GM04503 (cell line): ENCODE measurements at places on chromosomes 7 and 10.
A peak's percentile ranks its signal among the peaks of the same experiment; 100 is the strongest.

- DNase-seq: no peak
These were observed 59.8 kb downstream of the GSDME start for GRCh38 chr7:24697416-24697815.

- DNase-seq: no peak
These were observed 117.0 kb downstream of the AASS start for GRCh38 chr7:122027058-122027457.

GRCh38 chr10:24556126-24556749 lies 167.4 kb downstream of the ARHGAP21 start:
- DNase-seq: no peak

- DNase-seq: no peak
These were observed 17.6 kb downstream of the ANXA11 start for GRCh38 chr10:80187465-80188409.

DNA sequence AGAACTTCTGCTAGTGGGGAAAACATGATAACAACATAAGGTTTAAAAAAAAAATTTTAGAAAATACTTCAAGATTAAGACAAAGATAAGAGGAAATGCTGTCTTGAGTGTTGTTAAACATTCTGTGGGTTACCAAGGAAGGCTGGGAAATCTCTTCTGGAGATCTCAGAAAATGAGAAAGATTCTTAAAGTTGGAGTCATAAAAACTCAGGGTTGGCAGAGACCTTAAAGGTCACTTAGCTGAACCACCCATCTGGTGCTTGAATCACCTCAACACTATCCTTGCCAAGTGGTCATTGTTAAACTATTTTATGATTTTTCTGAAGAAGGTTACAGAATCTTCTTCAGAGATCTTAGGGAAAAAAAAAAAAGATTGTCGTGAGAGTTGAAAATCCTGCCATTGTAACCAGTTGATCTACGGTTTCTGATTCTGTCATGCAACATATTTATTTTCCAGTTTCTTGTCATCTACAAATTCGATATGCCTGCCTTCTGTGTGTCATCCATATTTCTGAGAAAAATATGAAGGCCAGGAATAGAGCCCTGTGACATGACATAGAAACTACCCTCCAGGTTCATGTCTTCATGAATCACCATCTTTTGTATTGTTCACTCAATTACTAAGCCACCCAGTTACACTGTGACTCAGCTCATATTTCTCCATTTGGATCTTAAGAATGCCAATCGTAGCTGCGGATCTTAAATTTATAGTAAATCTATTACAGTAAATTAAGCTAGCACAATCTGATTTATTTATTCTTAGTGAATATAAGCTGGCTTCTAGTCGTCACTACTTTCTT lies 179.2 kb downstream of the ST7 start:
- peak; percentile 95 for DNase-seq

DNA sequence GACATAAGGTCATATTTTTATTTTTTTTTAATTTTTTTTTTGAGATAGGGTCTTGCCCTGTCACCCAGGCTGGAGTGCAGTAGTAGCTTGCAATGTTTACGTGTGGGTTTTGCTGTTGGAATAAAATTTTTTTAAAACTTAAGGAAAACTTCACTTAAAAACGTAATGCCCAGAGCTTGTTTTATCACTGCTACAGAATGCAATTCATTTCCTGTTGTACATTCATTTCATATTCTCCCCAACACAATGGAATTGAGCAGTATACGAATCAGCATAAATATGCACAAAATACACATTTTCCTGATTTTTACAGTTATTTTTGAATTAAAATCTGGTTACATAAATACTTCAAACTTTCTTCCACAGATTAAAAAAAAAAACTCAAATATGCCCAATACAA lies 40.3 kb downstream of the RSU1 start:
- no peak for DNase-seq

GRCh38 chr7:157985636-157986035 lies 602.0 kb downstream of the PTPRN2 start:
- no peak for DNase-seq

GRCh38 chr7:40475681-40475982 lies 340.8 kb downstream of the SUGCT start:
- no peak for DNase-seq

DNA sequence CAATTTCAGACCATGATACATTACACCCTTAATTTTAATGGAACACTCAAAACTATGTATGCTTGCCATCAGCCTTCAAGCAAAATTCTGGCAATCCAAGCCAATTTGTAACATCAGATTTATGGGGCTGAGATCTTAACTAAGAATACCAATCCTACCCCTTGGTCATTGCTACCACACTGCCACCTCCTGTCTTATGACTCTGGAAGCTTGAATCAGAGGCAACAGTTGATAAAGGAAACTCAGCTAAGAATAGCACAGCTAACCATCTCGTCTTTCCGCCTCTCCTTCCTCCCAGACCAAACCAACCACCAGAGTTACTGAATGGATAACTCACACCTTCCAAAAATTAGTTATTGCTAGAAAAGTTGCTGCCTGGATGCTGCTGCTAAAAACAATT lies 7.4 kb downstream of the IGF2BP3 start:
- DNase-seq: no peak

GRCh38 chr10:15474671-15475070 lies 103.6 kb upstream of the FAM171A1 start:
- DNase-seq: no peak

DNA sequence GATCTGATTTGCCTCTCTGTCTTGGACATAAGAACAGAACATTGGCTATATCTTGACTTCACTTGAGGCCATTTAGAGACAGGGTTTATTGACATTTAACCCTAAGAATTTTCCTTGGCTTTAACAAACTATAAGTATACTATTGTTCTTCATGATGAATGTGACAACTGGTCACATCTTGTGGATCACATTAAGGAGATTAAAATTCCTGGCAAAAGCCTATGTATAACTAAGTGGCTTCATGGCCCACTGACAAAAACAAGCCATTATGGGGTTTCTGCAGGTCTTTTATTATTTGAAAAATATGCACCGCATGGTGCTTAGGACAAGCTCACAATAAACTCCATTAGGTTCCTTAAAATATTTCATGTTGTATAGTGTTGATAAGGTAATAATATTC lies 54.8 kb downstream of the THNSL1 start:
- DNase-seq: no peak

GRCh38 chr10:29691564-29692072 lies 56.8 kb upstream of the SVIL start:
- no peak for DNase-seq

GRCh38 chr10:85863301-85864172 lies 503.1 kb downstream of the GRID1 start:
- no peak for DNase-seq
